Stimulated activated CD8-positive, alpha-beta memory T cell treated with anti-CD3 and anti-CD28 coated beads, Interleukin-15, amount 100 ng/mL, for 24 hours (primary cell): ENCODE measurements at places on chromosomes 3 and 15.

DNA sequence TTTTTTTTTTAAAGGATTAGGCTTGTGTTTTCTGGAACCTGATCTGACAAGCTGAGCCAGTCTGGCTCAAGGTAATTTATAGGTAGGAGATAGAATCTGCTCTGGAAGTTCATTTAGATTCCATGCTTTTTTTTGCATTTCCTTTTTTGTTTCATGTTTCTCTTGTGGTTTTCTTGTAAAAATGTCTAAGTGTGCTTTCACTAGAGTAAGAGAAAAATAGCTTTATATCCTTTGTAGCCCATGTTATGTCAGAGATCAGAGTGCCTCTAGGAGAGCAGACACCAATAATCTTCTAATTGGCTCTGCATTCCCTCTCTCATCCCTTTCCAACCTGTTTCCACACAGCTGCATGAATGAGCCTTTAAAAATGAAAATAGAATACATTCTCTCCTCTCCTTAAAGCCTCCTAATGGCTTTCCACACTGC lies 389.8 kb upstream of the KCNMB2 start:
- no peak for DNase-seq

DNA sequence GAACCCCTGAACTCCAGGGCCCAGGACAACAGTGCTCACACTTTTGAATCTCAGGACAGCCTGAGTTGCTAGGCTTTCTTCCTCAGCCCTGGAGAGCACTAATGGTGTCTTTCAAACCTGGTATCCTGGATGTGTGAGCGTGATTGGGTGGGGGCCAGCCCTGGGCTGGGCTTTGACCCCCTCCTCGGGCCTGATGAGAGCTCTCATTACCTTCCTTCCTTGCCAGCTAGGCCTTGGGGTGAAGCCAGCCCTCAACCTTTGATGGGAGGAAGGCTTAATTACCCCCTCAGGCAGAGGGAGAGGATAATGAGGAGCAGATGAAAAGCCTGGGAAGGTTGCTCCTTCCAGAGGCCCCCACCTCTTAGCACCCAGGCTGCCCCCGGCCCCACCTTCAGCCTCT lies 31.1 kb upstream of the INSYN1 start:
- DNase-seq = no peak

GRCh38 chr3:73556520-73557372 lies 68.0 kb downstream of the PDZRN3 start:
- no peak for DNase-seq

DNA sequence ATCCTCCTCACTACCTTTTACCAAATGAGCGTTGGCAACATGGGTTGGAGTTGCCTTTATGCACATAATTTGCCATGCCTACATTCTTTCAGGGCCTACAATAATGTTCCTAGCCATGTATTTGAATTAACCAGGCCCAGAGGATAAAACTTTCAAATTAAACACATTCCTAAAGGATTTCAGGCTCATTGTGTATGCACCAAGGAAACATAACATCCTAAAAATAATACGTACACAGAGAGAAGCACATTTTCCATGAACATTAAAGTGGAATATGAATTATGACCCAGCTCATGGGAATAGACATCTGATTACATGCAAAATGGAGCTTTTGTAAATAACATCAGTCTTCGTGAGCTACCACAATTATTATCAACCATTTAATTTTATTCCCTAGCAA lies 203.3 kb downstream of the RORA start:
- DNase-seq = no peak

- DNase-seq = no peak
These were observed 29.3 kb upstream of the UBE2E1 start for GRCh38 chr3:23776352-23776891.

- no peak for DNase-seq
These were observed 97.3 kb downstream of the SLCO3A1 start for GRCh38 chr15:91950631-91951329.

DNA sequence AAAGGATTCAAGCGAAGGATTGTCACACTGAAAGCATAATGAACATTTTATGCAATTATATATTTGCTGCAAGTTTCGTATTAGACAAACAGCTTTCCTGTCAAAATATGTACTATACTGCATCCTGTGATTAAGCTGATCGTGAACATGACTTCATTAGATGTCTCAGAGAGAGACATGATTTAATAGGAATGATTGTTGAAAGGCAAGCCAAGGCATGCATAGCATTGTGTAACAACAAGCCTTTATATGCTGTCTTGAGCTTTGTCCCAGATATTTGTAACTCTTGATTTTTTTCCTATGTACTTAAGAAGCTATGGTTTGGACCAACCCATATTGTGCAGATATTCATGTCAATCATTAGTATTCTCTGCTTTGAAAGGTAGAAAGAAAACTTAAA lies 309.1 kb downstream of the KCNH8 start:
- no peak for DNase-seq

DNA sequence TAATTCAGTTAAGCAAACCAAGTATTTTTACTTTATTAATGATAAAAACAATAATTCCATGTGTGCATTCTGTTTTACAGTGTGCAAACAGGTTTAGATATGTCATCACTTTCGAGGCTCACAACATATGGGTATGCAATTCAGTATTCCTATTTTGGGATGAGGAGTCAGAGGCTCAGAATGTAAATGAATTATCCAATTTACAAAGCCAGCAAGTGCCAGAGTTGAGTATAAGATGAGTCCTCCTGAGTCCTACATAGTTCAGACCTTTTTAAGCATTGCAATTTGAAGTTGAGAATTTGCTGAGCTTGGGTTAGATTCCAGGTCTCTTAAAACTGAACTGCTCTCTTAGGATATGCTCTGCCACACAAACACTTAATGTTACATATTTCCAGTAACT lies 424.2 kb upstream of the ROBO2 start:
- no peak for DNase-seq

- no peak for DNase-seq
These were observed 549.6 kb upstream of the CCDC54 start for GRCh38 chr3:106827515-106828213.

DNA sequence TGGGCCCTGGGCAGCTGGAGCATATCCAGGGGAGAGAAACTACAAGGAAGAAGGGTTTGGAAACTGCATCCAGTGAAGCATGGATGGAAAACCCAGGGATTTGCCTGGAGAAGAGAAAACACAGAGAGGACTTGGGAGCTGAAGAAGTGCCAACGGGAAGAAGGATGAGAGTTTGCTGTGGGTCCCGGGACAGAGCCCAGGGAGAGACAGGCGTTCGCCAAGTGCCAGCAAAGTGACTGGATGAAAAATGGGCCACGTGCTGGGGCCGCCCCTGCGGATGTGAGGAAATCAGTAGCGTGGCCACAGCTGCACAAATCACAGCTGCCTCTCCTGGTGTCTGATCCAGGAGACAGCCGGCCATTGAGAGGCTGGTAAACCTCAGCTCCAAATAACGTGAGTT lies 70.4 kb downstream of the HES1 start:
- no peak for DNase-seq

- DNase-seq = no peak
These were observed 9.6 kb downstream of the CPOX start for GRCh38 chr3:98583766-98584165.

- DNase-seq = no peak
These were observed 1042.3 kb downstream of the DIPK2A start for GRCh38 chr3:145013931-145014330.

- no peak for DNase-seq
These were observed 105.6 kb downstream of the MEIS2 start for GRCh38 chr15:36994790-36995189.

DNA sequence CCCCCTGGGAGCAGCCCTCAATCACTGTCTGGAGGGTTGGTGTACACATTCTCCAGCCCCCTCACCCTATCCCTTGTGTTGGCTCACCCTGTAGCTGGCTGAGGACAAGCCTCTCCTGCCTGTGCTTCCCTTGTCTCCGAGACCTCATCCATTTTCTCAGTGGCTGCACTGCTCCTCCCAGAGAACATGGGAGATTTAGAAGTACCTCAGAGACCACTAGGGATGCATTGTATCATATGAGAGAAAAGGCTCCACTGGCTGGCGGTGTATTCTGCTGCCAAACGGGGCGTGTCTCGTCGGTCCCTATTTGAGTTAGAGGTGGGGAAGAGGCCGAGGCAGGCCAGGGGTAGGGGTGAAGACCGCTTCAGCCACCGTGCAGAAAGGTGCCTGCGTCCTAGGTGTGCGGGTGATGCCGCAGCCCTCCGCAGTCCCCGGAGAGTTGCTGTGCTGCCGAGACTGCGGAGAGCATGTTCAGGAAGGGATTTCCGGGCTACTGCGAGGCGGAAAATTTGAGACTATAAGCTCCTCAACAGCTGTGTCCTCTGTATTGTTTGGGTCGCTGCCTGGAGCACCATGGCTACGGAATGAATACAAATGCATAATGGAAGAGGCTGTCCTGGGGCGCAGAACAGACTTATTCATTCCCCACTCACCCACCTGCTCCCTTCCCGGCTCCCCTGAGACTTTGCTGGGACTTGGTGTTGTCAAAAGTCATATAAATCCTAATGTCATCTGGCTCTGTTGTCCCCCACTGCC lies 43.8 kb downstream of the SPSB4 start:
- no peak for DNase-seq

- DNase-seq = no peak
These were observed 115.7 kb upstream of the IQSEC1 start for GRCh38 chr3:13188975-13189374.

DNA sequence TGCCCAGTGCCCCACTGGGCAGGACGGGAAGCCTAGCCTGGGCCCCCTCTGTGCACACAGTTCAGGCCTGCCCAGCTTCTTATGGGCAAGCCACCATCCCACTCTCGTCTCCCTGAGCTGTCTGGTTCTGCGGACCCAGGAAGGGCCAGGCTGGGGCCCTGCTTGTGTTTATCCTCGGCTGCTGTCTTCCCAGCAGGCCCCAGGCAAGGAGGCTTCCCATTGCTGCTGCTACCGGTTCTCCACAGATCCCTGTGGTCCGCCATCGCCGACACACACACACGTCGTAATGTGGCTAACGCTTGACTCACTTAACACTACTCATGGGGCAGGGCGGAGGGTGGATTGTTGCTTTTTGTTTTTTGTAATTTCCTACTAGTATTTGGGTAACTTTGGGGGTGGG lies 52.4 kb upstream of the SLC6A1 start:
- DNase-seq = no peak

GRCh38 chr15:74196175-74196574 lies 6.4 kb downstream of the STRA6 start:
- no peak for DNase-seq
